ENCODE measurements at places on chromosomes 4 and X. TPM values are rescaled to one million over a fixed set of nuclear protein-coding genes. Genes with fewer than 3 reads are reported as not detected.

Gene CTAG2
- polyA plus RNA-seq = not detected

Gene PFKFB1
- polyA plus RNA-seq = 0.18 TPM

Gene ETDB
- polyA plus RNA-seq = not detected

- no peak for DNase-seq
Measured at GRCh38 chr4:8040607-8041006, 100.9 kb upstream of the AFAP1 start.

DNA sequence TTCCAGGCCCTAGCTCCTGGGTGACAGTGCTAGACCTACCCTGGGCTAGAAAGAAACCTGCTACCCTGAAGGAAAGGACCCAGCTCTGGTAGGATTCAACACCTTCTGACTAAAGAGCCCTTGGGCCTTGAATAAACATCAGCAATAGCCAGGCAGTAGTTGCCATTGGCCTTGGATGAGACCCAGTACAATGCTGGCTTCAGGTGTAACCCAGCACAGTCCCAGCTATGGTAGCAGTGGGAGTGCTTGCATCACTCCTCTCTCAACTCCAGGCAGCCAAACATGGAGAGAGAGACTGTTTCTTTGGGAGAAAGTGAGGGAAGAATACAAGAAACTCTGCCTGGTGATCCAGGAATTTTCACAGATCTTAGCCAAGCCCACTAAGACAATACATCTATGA, 73.5 kb upstream of the CXorf66 start:
- no peak for DNase-seq

Gene GPAT3
- 11.3 TPM for polyA plus RNA-seq

DNA sequence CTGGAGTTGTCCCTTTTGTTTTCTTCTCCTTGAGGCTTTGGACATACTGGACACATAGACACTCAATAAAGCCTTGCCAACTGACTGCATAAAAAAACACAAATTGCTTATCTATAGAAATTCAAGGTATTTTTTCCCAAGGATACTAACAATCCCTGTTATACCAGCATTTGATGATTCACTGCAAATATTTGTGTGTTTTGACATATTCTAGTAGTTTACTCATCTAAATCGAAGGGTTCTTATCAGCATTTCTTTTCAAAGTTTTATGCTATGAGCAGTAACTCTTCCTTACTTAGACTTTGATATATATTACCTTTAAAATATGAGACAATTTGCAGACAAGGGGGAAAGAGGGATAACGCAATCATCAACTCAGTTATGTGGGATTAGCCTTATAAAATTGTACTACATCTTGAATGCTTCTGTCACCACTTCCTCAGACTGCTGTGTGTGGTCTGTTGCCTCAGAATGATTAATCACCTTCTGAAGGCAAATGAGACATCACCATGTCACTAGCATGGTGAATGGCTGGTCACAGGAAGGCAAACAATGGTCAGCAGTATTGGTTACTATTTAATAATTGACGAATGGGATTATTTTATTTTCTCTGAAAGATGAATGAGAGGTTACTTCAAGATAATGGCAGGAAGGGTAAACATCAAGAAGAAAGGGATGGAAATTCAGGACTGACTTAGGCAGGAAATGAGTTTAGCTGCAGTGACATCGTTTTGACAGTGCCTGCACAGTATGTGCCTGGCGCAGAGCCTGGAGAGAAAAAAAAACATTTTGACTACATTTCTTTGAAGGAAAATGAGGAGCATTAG, 544.3 kb upstream of the CNKSR2 start:
- peak; percentile 54 for DNase-seq

Gene SSX2B
- not detected for polyA plus RNA-seq

GRCh38 chrX:84118769-84119168, 69.2 kb downstream of the RPS6KA6 start:
- peak; percentile 31 for DNase-seq

Gene EPHA5
- polyA plus RNA-seq = not detected

- no peak for DNase-seq
Measured at GRCh38 chr4:187118166-187118565, 394.5 kb upstream of the FAT1 start.

DNA sequence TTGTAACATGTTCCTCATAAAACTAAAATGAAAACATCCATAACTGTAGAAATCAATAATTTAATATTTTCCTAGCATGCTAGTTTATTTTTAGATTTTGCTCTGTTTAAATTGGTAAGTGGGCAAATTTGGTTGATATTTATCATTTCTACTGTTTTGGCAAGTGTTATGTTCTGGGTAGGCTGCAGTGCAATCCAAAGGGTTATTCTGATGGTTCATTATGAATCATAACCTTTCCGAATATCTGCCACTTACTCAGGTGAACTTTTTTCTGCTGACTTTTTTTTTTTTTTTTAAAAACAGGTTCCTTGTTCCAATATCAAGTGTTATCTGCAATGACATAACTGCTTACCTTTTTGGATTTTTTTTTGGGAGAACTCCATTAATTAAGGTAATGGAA, 52.0 kb downstream of the CDS1 start:
- DNase-seq = peak; percentile 49

Data from mammary epithelial cell (primary cell).